ENCODE measurements at places on chromosomes 1 and 21. TPM values are rescaled to one million over a fixed set of nuclear protein-coding genes. Genes with fewer than 3 reads are reported as not detected.

DNA sequence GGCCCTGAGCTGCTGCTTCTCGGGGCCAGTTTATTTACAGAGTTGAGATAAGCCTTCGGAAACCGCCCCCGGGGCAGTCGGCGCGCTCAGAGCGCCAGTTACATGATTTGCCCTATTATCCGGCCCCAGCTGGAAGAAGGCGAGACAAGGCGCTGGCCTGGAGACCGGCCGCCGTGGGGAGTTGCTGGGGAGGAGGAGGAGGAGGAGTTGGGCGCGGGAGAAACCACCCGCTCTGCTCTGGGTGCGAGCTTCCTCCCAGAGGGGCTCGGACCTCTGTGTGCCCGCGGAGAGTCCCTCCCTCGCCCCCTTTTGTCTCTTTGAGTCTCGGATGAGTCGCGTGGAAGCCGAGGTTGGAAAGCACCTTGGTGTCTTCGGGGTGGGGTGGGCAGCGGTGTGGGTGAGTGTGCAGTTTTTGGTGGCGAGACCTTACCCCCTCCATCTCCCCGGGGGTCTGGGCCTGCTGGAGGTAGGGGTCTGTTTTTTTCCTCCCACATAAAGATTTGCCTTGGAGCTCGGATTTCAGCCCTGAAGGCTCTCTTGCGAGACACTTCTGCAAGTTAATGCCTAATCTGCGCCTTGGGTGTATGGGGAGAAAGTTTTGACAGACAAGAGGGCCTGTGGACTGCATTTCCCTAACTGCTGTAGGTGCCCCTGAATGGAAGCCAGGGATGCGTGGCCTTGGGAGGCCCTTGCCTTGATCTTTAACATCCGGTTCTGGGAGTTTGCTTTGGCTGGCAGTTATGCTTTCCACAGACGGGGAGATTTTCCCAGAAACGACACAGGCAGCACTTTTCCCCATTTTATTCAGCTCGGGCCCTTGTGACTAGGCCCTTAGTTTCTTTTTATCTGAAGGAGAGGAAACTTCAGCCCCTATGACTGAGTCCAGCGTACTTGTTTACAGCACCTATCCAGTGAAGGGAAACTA lies 80.0 kb downstream of the NDUFS5 start:
- peaks cover 24% of the 10 kb centered on the region for H3K4me1 ChIP-seq
- DNase-seq: peak; percentile 29
- peaks cover 7% of the 10 kb centered on the region for H3K27me3 ChIP-seq
- peak overlapping the region; percentile 78 for H3K4me3 ChIP-seq

DNA sequence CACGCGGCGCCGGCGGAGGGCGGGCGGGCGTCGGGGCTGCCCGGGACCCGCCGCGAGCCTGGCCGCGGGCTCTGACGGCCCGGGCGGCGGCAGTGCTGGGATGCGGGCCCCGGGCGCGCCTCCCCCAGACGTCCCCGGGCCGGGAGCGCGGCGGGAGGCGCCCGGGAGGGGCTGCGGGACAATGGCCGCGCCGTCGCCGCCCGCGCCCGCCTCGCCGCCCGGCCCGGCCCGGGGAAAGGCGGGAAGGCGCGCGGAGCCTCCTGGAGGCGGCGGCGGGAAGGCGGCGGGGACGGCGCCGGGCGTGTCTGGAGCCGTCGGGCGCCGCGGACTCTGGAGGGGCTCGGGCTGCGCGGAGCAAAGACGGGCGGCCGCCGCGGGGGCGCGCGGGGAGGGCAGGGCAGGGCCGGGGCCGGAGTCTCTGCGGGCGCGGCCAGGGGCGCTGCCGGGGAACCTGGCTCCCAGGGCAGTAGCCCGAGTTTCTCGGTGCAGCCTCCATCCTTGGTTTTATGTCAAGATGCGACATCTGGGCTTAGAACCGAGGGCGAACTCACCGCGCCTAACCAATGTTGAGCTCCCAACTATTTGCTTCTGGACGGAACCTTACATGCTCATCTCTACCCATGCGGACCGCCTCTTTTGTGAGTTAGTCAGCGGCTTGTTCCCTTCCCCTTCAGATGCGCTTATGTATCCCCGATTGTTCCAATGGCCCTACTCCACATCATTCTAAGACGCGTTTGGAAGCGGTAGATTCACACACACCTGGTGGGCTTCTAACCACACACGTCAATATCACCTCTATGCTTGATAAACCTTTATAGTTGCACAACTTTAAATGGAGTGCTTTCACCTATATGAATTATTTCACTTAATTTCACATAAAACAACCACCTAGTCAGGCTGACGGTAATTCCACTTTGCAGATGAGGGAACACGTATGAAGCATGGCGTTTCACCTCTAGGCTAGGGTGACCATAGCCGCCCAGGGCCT lies 651 bp downstream of the ZBTB8A start:
- H3K36me3 ChIP-seq: no peaks in the 10 kb centered on the region
- no peak overlapping the region for H3K27ac ChIP-seq
- DNase-seq: no peak
- H3K4me1 ChIP-seq: peaks cover 8% of the 10 kb centered on the region
- peaks cover 65% of the 10 kb centered on the region for H3K27me3 ChIP-seq

- no peak overlapping the region for H3K4me3 ChIP-seq
- H3K4me1 ChIP-seq: no peaks in the 10 kb centered on the region
- no peak overlapping the region for H3K27ac ChIP-seq
- H3K27me3 ChIP-seq: peaks cover 21% of the 10 kb centered on the region
Observed at GRCh38 chr21:45050345-45050796, 24.0 kb upstream of the ADARB1 start.

The EPHB2 gene
- not detected for total RNA-seq

GRCh38 chr1:225021037-225021436 lies 91.6 kb downstream of the DNAH14 start:
- no peak overlapping the region for H3K4me3 ChIP-seq
- H3K36me3 ChIP-seq: no peaks in the 10 kb centered on the region
- H3K27me3 ChIP-seq: no peaks in the 10 kb centered on the region
- H3K27ac ChIP-seq: no peak overlapping the region
- no peak for DNase-seq

GRCh38 chr21:30718239-30718909 lies at the start of gene KRTAP21-3:
Gene KRTAP21-3 (minus strand): TSS chr21:30718777. CDS start chr21:30718759, 18 bp downstream.
- peak; percentile 24 for DNase-seq
- H3K27ac ChIP-seq: peak within 1 kb of the TSS; percentile 8
- peaks cover 9% of the 10 kb centered on the region for H3K4me1 ChIP-seq
- H3K27me3 ChIP-seq: no peaks in the 10 kb centered on the region

DNA sequence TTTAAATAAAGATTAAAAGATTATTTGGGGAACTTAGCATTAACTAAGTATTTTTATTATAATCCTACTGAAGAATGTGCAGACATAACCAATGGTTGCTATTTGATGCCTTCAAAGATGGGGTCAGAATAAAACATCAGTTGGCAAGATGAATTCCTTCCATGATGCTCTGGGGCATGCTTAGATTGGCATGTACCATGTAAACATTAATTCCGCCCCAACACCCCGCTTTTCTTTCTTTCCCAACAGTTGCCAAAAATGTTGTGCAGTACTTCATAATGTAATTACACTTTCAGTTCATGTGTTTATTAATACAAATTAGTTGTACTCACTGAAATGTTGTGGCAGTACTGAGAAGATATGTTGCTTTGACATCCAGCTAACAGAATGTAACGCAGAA lies 82.6 kb downstream of the SPAG17 start:
- DNase-seq: no peak
- H3K4me3 ChIP-seq: no peak overlapping the region
- no peak overlapping the region for H3K27ac ChIP-seq
- no peaks in the 10 kb centered on the region for H3K36me3 ChIP-seq
- H3K27me3 ChIP-seq: no peaks in the 10 kb centered on the region
